Activated naive CD8-positive, alpha-beta T cell treated with anti-CD3 and anti-CD28 coated beads for 36 hours (primary cell): ENCODE measurements at places on chromosomes 5 and 9.

DNA sequence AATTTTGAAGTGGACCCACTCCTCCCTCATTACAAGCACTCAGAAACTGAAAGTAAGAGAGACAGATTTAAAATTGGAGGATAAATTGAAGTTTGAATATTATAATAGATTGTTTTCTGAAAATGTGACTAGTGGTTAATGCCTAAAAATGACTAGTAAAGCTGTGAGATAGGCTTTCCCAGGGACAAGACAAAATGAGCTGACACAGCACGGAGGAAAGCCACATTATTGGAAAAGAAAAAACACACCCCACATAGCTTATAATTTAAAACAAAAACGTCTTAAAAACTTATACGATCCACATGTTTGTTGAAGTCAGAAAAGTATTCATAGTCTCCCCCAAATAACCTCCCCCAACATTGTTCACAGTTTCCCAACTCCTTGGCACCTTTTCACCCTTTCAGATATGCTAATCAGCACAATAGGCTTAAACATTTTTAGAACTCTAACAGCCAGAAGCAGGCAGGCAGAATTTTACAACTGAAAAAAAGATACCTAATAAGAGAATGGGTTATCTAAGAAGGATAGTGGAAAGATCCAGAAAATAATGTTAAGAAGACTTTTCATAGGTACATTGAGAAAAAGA, 6.1 kb downstream of the C7 start:
- no peak for DNase-seq

GRCh38 chr5:157740229-157740610, 3.3 kb upstream of the LSM11 start:
- no peak for DNase-seq

GRCh38 chr5:56783261-56783660, 32.1 kb upstream of the MAP3K1 start:
- DNase-seq: no peak

- DNase-seq: no peak
Measured at GRCh38 chr9:70003901-70004714, 39.5 kb upstream of the MAMDC2 start.

DNA sequence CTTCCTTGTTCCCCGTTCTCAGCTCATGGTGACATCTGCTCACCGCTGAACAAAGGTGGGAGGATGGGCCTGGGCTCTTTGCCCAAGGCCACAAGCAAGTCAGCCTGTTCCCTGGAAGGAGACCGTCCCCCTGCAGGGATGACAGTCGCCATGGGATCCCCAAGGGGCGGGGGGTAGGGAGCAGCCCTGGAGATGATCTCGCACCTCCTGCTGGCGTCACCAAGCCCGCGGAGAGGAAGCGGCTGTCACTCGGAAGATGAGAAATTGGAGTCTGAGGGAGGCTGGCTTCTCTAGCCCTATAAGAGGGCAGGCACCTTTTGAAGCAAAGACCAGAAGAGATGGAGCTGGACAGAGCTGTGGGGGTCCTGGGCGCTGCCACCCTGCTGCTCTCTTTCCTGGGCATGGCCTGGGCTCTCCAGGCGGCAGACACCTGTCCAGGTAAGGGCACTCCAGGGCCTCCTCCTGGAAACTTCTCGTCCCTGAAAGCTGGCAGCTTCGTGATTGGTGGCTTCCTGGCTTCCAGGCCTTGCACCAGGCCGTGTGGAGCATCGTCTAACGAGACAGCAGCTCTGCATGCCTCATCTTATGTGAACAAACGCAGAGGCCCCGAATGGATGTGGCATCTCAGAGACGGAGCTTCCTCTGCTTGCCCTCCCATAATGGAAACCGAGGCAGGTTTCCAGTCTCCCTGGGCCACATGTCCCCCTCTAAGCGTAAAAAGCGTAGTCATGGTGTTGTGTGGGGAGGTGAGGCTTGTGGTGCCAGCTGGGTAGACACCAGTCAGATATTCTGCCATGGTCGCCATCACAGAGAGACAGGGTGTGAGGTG, at the start of gene FCN2:
FCN2 (plus strand) TSS at position 327 of the 829 bp plus-strand sequence; CDS start at position 339, 12 bp downstream.
- DNase-seq: no peak

- DNase-seq: no peak
Measured at GRCh38 chr5:159533197-159533596, 202.9 kb upstream of the IL12B start.

GRCh38 chr9:110133608-110134210, 74.2 kb downstream of the C9orf152 start:
- DNase-seq: no peak

DNA sequence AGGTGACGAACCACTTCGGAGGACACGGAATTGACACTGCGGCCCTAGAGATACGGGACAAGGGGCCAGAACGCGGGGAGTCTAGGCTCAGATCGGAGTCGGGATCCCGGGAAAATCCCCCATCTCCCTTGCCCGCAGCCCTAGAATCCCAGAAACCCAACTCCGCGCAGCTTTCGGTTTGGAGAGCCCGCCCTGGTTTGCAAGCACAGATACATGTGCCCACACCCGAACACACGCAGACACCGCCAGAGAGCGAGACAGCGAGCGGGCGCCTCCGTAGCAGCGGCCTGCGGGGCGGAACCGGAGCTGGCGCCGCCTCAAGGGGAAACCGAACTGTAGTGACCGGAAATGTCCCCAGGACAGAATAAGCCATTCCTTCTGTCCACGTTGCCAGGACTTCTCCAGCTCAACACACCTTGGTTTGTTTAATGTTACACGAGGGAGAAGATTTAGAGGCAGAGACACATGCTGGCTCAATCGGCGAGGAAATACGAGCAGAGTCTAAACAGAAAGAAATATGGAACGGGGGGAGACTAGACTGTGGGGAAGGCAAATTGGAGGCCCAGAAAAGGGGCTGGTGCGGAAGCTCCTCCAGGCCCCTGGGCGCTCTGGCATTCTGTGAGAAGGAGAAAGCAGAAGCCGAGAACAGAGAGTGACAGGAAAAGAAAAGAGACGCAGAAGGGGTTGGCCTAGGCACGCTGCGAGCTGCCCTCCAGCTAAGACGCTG, 2.9 kb upstream of the PAX5 start:
- peak; percentile 47 for DNase-seq

DNA sequence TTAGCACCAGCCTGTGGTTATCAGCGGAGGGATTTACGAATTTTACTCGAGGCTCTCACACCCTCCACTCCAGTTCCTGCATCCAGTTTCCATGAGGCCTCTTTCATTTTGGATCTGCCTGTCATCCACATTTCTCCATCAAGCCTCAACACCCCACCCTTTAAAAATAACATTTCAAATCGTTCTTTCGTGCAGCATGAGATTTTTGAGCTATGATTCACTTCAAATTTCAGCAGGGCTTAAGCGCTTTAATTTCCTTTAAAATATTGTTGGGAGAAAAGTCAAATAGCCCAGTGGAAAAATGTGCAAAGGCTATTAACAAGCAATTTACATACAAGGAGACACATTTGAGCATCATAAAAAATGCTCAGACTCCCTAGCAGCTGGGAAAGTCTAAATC, 103.2 kb downstream of the MSX2 start:
- DNase-seq: no peak

- peak; percentile 78 for DNase-seq
Measured at GRCh38 chr9:137406876-137407589, 15.9 kb downstream of the EXD3 start.

- DNase-seq: peak; percentile 72
Measured at GRCh38 chr9:131178382-131178781, 53.0 kb downstream of the NUP214 start.

DNA sequence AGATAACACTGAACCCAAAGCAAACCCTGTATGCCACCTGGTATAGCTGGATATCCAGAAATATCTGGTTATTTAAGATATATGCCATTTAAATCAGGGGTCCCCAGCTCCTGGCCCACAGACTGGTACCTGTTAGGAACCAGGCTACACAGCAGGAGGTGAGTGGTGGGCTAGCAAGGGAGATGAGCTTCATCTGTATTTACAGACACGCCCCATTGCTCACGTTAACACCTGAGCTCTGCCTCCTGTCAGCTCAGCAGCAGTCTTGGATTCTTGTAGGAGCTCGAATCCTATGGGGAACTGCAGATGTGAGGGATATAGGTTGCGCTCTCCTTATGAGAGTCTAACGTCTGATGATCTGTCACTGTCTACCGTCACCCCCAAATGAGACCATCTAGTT, 646.6 kb downstream of the TLE4 start:
- DNase-seq: no peak

DNA sequence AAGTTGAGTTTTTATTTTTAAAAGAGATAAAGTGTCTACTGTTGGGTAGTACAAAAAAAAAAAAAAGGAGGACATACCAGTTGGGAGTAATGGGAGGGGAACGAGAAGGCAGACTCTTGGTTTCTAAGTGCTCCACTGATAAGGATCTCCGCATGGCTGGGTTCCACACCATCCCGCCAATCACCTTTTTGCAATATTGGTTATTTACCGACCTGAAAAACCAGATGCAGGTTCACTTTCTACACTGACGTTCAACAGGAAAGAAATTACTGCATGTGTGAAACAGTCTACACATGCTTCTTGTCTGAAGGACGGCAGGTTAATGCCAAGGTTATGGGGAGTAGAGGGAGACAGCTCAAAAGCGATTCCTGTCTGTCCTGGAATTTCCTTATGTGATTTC, 75.5 kb downstream of the PTPN3 start:
- no peak for DNase-seq

DNA sequence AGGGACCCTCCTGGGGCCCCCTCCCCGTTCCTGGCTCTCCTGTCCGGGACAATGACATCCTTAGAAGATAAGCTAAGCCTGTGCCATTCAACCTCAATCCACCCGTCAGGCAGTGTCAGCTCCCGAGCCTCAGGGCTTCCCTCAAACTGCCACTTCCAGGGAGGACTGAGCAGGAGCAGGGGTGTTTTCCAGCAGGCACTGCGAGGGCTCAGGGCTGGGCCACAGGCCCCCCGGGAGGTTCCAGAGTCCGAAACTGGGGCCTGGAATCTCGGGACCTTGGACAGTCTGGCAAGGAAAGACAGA, 26.2 kb downstream of the LHX3 start:
- no peak for DNase-seq

DNA sequence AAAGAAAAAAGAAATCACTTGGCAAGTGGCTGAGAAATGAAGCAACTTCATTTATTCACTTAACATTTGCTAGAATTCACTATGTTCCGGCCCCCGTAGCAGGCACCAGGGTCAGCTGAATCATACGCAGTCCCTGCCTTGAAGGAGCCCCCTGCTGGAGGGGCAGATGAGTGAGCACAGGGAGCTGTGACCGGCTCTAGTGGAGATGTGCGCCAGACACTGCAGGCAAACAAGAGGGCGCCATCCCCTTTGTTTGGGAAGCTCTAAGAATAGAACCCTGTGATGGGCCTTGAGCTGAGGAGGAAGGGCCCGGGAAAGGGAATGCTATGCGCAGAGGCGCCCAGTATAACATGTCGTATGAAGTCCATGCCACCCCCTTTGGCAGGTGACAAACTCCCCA, 20.2 kb upstream of the RPL26L1 start:
- no peak for DNase-seq

GRCh38 chr5:88108490-88109279, 160.0 kb downstream of the TMEM161B start:
- DNase-seq: no peak

GRCh38 chr5:151684690-151685361, 1.9 kb downstream of the SPARC start:
- DNase-seq: no peak

- no peak for DNase-seq
Measured at GRCh38 chr9:100057624-100058023, 41.2 kb downstream of the ERP44 start.

DNA sequence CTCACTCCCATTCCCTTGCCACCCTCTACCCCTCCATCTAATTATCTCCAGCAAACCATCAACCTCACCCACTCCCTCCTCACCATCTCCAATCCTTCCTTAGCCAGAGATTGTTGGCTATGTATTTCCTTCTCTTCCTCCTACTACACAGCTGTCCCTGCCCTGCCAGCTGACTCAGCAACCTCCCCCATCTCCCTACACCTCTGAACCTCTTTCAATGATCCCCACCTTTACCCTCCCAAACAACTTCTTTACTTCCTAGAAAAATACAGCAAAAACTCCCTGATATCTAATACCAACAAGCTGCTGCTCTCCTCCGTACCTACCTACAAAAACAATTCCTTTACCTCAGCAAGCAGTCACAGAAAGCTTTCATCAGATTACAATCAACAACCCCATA, 37.3 kb downstream of the SPTLC1 start:
- no peak for DNase-seq

DNA sequence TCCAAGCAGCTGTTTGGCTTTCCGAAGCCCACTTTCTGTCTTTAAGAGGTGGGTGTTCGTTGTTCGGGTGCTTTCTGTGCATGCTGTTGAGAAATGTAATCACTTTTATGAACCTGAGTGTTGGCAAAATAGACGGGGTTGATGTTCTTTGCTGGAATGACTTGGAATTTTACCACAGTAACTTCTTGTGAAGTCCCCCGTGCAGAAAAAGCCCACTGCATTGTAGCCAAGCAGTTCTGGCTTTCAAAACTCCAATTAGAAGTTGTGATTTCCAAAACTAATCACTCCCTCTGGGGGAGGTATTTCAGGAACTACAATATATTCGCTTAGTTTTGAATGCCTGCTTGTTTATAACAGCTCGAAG, 111.1 kb downstream of the PAM start:
- no peak for DNase-seq

DNA sequence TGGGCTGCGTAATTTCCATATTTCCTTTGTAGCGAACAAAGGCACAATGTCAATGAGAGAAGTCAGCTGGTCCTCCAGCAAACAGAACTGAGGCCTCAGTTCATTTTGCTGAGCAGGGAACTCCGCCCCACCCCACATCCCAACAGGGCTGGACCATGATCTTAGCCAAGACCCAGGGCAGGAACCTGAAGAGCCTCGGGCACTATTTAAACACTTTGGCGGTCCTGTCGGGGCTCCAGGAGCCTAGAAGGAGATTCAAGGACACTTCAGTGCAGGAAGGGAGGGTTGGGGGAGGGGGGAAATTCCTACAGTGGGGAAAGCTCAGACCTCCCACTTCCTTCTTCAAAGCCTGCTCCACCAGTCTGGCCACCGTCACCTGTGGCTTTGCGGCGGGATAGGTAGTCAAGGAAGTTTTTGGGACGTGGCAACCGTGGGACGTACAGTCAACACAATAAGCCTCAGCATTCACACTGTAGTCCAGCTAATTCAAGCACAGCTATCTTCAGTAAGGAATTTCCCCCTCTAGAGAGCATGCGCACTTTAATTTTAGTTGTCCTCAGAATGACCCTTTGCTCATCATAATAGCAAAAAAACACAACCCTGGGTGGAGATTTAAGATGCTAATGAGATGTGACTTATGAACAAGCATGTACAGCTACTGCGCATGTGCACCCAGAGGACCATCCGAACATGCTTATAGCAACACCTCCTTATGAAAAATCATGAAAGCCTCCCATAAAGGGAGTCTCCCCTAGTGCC, 30.9 kb downstream of the S1PR3 start:
- no peak for DNase-seq

- DNase-seq: peak; percentile 72
Measured at GRCh38 chr9:96150324-96151227, 151.4 kb downstream of the HSD17B3 start.

GRCh38 chr9:5500441-5501235, 9.7 kb upstream of the PDCD1LG2 start:
- DNase-seq: no peak

GRCh38 chr9:110526426-110526825, 53.1 kb downstream of the SVEP1 start:
- DNase-seq: no peak

GRCh38 chr5:87069311-87069710, 198.4 kb upstream of the RASA1 start:
- no peak for DNase-seq

- DNase-seq: no peak
Measured at GRCh38 chr5:132483661-132484390, 6.7 kb downstream of the IRF1 start.
